Fibroblast of mammary gland (primary cell): ENCODE measurements at places on chromosomes 4 and X.

DNA sequence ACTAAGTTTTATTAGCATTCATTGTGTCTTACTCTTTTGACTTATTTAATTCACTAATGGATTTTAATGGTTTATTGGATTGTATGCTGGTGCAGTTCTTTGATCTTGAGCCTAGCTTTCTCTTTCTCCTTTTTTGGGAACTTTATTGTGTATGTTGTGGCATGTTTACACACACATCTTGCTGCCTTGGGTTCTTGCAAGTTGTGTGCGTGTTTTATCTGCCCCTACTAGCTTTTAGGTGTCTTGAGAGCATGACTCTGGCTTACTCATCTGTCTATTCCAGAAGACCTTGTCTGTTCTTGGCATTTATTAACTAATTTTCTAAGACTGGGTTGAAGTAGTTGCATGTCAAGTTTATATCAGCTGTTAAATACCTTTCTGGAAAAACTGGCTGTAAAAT lies 2.7 kb downstream of the TMEM165 start:
- DNase-seq: peak; percentile 73

GRCh38 chr4:66123190-66123589 lies 452.9 kb upstream of the EPHA5 start:
- DNase-seq: peak; percentile 1

DNA sequence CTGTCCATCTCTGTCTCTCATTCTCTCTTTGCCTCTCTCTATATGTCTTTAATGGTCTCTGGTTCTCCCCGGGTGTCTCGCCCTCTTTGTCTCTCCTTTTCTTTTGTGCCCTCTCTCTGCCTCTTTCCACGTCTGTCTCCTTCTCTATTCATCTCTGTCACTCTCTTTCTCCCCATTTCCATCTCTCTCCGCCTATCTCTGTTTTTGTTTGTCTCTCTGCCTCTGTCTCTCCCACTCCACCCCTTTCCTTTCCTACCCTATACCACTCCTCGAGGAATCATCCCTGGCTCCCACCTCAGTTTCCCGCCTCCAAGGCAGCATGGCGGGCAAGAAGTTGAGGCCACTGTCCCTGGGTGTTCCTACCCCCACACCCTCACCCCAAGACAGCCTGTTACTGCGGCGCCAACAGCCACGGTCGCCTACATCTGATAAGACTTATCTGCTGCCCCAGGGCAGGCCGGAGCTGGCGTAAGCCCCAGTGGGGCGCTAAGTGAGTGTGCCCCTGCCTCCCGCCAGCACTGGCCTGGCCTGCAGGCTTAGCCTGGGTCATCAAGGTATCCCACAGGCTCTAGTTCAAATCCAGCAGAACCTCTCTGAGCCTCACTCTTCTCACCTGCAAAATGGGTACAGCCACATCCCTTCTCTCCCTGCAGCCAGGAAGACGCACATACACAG lies 713 bp upstream of the GATA1 start:
- DNase-seq: no peak

DNA sequence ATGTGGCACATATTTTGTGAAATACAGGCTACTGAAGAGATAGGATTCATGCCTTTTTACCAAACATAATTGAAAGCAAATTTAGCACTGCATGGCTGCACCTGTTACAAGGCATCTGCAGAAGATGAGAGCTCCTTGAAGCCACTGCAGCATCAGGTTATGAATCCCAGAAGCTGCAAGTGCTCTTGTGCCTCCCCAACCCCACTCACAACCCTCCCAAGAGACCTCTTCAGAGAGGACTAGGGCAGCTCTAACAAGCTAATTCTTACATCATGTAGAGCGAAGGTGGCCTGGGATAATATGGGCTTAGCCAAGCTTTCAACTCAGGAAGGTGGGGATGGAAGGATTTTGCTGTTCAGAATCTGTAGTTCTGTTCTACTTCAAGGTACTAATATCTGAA lies 27.2 kb downstream of the MFAP3L start:
- DNase-seq: no peak

DNA sequence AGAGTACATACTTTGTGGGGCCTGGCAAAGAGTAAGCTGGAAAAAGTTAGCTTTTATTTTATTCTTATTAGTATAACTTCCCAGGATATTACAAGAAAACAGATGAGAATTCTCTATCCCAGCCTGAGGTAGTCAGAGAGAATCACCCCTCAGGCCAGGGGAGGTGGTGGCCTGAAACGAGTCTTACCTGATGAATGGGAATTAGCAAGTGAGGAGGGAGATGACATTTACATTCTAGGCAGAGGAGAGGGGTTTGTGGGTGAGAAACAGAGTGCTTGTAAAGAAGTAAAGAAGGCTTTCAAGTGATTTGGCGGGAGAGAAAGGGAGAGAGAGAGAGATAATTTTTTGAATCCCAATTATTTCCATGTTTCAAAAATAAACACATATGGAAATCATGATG lies 39.3 kb upstream of the PDK3 start:
- no peak for DNase-seq

DNA sequence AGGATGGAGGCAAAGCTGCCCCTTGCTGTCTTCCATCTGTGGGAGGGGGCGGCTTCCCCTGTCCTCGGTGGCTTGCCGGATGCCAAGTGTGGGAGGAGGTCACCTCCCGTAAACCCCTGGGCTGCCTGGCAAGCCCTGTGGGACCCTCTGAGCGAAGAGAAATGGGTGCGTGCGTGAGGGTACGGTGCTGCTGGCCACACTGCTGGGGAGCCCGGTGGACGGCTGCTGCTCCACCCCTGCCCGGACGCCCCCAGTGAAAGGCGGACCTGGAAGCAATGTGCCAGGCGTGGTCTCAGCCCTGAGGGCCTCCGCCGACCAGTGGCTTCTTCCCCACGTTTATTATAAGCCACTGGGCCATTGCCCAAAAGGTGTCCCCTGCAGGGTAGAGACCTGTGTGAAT lies 4.6 kb upstream of the IDUA start:
- no peak for DNase-seq

GRCh38 chr4:2343476-2343875 lies 75.0 kb downstream of the ZFYVE28 start:
- DNase-seq: no peak

DNA sequence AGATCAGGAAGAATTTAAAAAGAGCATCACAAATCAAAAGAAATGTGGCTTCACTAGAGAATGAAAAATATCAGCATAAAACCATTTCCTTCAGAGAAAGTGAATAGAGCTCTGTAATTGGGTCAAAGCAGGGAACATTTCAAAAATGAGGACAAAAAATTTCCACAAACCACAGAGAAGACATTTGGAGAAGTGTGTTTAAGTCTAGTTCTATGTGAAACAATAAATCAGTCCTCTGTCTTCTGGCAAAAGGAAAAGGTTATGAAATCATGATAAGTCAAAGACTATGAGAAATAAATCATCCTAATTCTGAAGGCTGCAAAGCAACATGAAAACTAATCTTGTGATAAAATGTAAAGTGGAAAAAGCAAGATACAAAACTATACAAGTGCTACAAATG lies 27.9 kb downstream of the SMPX start:
- DNase-seq: no peak

GRCh38 chr4:5471691-5472090 lies 236.7 kb downstream of the EVC2 start:
- no peak for DNase-seq

DNA sequence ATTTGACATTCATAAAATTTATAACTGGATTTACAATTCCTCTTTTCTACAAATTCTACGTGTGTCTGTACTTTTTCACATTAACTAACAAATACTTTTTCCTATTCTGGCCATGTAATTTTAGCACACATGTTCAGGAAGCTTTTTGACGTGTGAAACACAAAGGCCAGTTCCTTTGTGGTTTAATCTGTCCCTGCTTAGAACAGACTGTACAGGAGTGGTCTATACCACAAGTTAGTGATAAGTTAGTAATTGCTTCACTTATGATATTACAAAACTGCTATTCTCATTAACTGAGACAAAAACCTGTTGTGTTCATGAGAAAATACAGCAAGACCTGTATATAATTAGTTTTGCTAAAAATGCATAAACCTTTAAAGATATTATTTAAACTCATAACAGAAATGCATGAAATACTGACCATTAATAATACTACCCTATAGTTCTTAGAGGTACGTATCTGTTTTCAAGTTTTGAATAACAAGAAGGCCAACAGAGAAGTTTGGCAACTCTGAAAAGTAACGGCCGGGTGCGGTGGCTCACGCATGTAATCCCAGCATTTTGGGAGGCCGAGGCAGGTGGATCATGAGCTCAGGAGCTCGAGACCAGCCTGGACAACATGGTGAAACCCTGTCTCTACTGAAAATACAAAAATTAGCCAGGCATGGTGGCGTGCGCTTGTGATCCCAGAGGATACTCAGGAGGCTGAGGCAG lies 13.7 kb upstream of the AREG start:
- DNase-seq: peak; percentile 93

- no peak for DNase-seq
Observed at GRCh38 chr4:56209767-56210166, 177.5 kb downstream of the AASDH start.

DNA sequence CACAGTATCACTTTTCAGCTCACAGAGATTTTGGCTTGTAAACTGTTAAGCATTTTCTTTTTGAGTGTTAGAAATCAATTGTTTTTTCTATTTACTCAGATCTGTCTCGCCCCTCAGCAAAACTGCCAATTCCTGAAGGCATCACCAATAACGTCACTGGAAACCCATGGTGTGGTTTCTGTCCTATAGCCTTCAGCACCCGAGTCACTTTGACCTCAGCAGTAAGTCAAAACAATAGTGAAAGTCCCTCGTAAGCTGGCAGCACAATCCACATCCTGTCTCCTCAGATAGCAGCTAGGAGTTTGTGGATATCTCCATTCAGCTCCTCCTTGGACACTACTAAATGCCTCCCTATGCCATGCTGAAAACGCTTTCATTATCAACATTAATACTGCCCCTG lies 1787.4 kb upstream of the ADGRL3 start:
- no peak for DNase-seq

- peak; percentile 80 for DNase-seq
Observed at GRCh38 chr4:101730291-101731117, 60.0 kb upstream of the BANK1 start.
